ENCODE measurements at places on chromosomes 2 and 18. TPM values are rescaled to one million over a fixed set of nuclear protein-coding genes. Genes with fewer than 3 reads are reported as not detected.
A peak's percentile ranks its signal among the peaks of the same experiment; 100 is the strongest.

GRCh38 chr2:191580581-191580980, 97.4 kb upstream of the NABP1 start:
- no peak overlapping the region for H3K4me3 ChIP-seq
- H3K27me3 ChIP-seq: peaks cover 11% of the 10 kb centered on the region
- H3K36me3 ChIP-seq: no peaks in the 10 kb centered on the region
- H3K4me1 ChIP-seq: no peaks in the 10 kb centered on the region

DNA sequence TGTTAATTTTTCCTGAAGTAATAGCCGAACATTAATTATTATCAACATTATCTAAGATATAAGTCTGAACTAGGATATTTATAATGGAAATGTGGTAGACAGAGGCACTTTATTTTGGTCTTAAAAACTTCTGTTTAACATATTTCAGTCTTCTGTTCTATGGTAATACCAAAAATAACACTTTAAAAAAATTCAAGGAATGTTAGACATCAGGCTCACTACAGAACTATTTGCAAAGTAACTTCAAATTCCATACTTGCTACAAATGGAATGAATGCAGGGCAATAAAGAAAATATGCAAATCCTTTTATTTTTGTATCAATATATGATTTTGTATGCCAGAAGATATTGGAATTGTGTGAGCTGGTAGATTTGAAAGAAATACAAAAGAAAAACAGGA, 345.5 kb upstream of the DSEL start:
- H3K27ac ChIP-seq: no peak overlapping the region
- no peaks in the 10 kb centered on the region for H3K4me1 ChIP-seq
- DNase-seq: no peak
- no peaks in the 10 kb centered on the region for H3K27me3 ChIP-seq
- no peak overlapping the region for H3K4me3 ChIP-seq

DNA sequence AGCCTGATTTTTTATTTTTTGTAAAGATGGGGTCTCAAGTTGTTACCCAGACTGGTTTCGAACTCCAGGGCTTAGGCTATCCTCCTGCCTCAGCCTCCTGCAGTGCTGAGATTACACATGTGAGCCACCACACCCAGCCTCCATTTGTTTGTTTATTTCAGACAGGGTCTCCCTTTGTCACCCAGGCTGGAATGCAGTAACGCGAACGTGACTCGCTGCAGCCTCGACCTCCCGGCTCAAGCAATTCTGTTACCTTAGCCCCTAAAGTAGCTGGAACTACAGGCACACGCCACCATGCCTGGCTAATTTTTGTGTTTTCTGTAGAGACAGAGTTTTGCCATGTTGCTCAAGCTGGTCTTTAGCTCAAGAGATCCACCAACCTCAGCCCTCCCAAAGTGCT, 27.2 kb downstream of the UBXN4 start:
- no peak for DNase-seq
- H3K4me1 ChIP-seq: peaks cover 15% of the 10 kb centered on the region
- H3K27ac ChIP-seq: no peak overlapping the region
- peaks cover 46% of the 10 kb centered on the region for H3K36me3 ChIP-seq
- no peaks in the 10 kb centered on the region for H3K27me3 ChIP-seq

DNA sequence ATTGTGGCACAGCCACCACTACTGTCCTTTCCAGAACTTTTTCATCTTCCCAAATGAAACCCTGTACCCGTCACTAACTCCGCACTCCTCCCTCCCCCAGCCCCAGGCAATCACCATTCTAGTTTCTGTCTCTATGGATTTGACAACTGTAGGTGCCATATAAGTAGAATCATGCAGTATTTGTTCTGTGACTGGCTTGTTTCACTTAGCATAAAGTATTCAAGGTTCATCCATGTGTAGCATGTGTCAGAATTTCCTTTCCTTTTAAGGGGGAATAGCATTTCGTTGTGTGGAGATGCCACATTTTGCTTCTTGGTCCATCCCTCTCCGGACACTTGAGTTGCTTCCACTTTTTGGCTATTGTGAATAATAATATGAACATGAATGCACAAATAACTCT, 842 bp upstream of the CKAP2L start:
- no peak for DNase-seq
- peaks cover 50% of the 10 kb centered on the region for H3K4me1 ChIP-seq
- peak overlapping the region; percentile 81 for H3K27ac ChIP-seq
- peaks cover 20% of the 10 kb centered on the region for H3K36me3 ChIP-seq
- peak overlapping the region; percentile 95 for H3K4me3 ChIP-seq
- no peaks in the 10 kb centered on the region for H3K27me3 ChIP-seq

- H3K4me3 ChIP-seq: no peak overlapping the region
- no peaks in the 10 kb centered on the region for H3K4me1 ChIP-seq
- H3K27ac ChIP-seq: no peak overlapping the region
- H3K36me3 ChIP-seq: no peaks in the 10 kb centered on the region
- H3K27me3 ChIP-seq: no peaks in the 10 kb centered on the region
- DNase-seq: no peak
Measured at GRCh38 chr2:138395565-138396306, 105.8 kb upstream of the SPOPL start.

GRCh38 chr18:24189007-24189528, 50.2 kb downstream of the CABYR start:
- no peak for DNase-seq
- no peak overlapping the region for H3K27ac ChIP-seq

DNA sequence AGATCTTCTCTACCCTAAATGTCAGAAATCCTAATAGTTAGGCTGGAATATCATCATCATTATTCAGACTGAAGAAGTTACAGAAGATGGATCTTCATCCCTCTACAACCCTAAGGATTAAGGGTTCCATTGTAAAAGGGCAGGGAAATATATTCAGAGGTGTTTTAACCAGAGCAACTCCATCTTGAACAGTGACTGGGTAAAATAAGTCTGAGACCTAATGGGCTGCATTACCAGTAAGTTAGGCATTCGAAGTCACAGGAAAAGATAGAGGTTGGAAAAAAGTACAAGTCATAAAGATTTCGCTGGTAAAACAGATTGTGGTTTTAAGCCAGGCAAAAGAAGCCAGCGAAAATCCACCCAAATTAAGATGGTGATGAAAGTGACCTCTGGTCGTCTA, 968.7 kb downstream of the CNTNAP5 start:
- H3K27me3 ChIP-seq: no peaks in the 10 kb centered on the region
- H3K27ac ChIP-seq: no peak overlapping the region
- H3K4me1 ChIP-seq: no peaks in the 10 kb centered on the region

GRCh38 chr2:240687045-240687740, 4.5 kb upstream of the AQP12A start:
- peaks cover 9% of the 10 kb centered on the region for H3K4me1 ChIP-seq
- H3K27ac ChIP-seq: no peak overlapping the region
- no peaks in the 10 kb centered on the region for H3K36me3 ChIP-seq
- H3K27me3 ChIP-seq: peaks cover 10% of the 10 kb centered on the region

- DNase-seq: no peak
- no peaks in the 10 kb centered on the region for H3K36me3 ChIP-seq
- H3K27me3 ChIP-seq: peaks cover 33% of the 10 kb centered on the region
Measured at GRCh38 chr2:156908825-156909224, 348.7 kb upstream of the GALNT5 start.

GRCh38 chr2:38653380-38653714, 12.6 kb upstream of the GALM start:
- H3K4me3 ChIP-seq: peak overlapping the region; percentile 68
- H3K27ac ChIP-seq: peak overlapping the region; percentile 90
- H3K4me1 ChIP-seq: peaks cover 80% of the 10 kb centered on the region
- peaks cover 4% of the 10 kb centered on the region for H3K36me3 ChIP-seq

Gene HADHB
- total RNA-seq: 78.9 TPM

Gene PLCD4
- total RNA-seq: 0.62 TPM
